ENCODE measurements at places on chromosomes 2 and 18.

DNA sequence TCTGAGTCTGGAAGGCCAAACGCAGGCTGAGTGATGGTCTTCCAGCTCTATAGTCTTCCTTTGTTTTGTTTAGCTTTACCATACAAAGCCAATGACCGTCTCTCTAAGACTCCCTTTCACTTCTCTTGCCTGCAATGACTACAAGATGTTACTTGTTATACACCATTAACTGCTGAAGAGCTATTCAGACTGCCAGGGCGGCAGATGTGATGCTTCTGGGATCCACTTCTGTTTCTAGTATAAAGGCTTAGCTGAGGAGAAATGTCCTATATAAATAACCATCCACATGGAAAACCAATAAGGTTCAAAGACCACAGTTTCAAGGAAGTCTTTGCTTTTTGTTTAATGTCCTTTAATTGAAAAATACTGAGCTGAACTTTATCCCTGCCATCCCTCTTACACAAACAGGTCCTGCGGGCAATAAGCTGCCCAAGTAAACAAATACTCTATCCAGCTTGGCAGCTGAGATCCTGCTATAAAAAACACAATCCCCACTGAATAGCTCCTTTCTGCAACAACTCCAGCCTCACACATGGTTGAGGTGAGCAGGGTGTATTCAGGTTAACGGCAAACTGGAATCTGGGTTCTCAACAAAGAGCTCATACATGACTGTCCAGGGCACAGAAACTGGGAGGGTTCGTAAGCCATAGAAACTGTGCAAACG is 124.6 kb downstream of the VIT start:
- DNase-seq, result peak; percentile 45

DNA sequence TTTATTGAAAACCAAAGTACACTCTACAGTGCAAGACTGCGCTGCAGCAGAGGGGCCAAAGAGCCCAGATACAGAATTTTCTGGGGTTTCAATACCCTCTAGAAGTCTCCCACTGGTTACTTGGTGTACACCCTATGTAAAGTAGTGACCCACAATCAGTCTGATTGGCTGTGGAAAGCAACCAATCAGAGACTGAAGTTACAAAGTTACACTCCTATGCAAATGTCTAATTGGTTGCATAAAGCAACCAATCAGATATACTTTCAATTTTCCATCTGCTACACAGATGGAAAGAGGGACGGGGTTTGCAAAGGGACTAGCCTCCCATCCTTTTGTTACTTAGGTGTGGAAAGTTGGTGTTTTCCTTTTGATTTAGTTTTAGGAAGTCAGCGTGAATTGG is 198.9 kb upstream of the SH3BP4 start:
- DNase-seq, result no peak

DNA sequence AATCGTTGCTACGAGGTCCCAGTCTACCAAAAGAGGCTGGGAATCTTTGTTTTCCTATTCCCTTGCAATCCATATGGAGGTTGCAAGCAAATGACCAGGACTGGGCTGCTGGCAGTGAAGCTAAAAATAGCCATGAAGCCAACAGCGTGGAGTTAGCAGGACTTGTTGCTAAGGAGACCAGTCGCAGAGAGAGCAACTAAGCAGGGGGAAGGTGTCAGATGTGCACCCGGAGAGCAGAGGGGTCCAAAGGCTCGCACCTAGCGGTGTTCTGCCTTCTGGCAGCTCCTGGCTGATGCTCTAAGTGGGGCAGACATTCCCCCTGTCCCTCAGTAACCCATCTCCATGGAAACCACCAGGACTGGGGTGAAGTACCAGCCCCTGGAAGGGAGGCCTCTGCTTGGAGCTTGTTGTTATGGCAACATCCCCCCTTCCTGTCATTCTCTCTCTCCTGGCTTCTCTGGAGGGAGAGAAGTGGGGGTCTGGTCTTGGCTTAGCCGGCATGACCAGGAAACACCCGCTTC is 84.6 kb downstream of the DNMT3A start:
- no peak for DNase-seq

DNA sequence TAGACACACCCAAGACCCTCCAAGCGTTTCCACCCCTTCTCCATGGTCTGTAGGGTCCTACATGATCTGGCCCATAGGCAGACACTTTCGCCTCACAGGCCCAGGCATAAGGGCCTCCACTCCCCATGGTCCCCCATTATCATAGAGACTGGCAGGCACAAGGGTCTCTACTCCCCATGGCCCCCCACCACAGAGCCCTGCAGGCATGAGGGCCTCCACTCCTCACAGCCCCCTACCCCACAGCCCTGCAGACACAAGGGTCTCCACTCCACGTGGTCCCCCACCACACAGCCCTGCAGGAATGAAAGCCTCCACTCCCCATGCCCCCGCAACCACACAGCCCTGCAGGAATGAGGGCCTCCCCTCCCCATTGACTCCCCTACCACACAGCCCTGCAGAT is 159.7 kb upstream of the AGAP1 start:
- DNase-seq, result no peak

- DNase-seq, result no peak
Observed at GRCh38 chr2:241458687-241459086, 49.7 kb downstream of the STK25 start.

DNA sequence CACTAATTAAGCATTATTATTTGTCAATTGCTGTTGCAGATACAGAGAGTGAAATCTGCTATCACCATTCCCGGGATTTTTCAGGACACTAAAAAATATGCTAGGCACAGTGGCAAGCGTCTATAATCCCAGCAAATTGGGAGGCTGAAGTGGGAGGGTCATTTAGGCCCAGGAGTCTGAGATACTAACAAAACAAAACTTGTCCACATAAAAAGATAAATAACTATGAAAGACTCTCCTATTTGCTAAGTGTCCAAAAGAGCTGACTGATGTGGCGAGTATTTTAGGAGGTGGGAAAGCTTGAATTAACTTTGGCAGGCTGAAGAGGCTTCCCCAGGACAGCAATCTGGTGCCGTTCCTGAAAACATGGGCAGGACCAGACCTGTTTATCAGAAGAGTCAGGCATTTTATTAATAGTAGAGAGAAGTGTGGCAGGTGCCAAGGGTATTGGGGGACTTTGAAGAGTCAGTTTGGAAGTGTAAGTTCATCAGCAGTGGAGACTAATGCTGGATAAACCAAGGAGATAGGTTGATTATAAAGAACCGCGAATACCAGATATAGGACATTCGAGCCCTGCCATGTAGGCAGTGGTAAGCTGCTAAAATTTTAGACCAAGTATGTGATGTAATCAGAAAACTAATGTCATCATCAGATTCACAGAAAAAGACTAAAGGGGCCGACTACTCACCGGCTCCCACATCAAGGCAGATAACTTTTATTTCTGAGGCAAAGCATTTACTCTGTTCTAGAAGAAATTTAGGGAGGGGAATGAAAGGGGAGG is 201.8 kb downstream of the EPHA4 start:
- no peak for DNase-seq

- peak; percentile 90 for DNase-seq
Observed at GRCh38 chr2:238240757-238241711, 1.2 kb upstream of the HES6 start.

GRCh38 chr2:173118395-173118794 is 42.7 kb downstream of the MAP3K20 start:
- no peak for DNase-seq

DNA sequence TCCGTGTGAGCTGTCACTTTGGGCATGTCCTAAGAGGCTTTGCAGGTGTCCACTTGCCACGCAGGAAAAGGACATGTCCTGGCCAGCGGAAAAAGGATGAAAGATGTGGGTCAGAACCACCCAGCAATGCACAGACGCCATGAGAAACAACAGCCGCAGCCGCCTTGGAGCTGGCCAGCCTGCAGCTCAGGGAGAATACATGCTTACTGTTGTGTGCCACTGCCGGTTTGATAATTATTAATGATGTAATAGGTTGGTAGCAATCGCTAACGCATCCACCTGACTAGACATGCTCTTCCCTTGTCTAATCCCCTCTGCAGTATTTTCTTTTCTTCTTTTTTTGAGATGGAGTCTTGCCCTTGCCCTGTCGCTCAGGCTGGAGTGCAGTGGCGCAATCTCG is 221.7 kb downstream of the HAUS1 start:
- DNase-seq, result no peak

DNA sequence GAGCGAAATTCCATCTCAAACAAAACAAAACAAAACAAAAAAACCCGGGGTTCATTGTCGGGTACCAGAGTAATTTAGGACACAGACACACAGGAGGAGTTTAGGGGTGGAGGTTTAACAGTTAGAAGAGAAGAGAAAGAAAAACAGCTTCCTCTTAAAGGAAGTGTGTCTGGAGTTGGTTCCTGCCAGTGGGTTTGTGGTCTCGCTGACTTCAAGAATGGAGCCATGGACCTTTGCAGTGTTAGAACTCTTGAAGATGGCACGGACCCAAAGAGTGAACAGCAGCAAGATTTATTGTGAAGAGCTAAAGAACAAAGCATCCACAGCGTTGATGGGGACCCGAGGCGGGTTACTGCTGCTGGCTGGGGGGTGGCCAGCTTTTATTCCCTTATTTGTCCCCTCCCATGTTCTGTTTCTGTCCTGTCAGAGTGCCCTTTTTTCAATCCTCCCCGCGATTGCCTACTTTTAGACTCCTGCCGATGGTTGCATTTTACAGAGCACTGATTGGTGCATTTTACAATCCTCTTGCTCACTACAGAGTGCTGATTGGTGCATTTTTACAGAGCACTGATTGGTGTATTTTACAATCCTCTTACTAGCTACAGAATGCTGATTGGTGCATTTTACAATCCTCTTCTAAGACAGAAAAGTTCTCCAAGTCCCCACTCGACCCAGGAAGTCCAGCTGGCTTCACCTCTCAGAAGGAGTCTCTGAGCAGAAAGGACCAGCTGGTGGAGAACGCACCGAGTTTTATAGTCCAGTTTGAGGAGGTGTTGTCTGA is 28.7 kb upstream of the ATP8B1 start:
- no peak for DNase-seq

GRCh38 chr18:59387687-59388565 is 28.9 kb upstream of the LMAN1 start:
- DNase-seq, result no peak

DNA sequence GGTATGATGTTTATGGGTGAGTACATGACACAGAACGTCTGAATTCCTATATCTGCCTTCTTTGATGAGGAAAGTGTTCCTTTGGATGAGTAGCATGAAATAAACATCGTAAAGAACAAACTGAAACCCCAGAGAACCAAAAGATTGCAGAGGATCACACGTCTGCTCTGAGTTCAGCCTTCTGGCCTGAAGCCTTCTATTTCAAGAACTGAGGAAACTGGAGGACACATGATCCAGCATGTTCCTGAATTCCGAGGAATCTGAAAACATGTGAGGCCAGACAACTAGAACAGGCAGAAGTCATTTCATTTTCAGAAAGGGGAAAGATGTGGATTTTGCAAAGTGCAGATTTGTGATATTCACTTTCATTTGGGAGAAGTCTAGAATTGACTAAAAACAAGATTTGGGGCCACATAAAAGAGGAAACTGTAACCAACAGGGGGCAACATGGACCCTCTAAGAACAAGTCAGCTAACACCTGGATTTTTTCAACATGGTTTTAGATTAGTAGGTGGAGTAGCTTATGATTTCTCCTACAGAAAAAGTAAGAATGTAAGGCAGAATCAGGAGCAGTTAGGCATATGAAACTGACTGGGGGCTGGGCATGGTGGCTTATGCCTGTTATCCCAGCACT is 8.3 kb downstream of the SULT6B1 start:
- DNase-seq, result no peak

- no peak for DNase-seq
Observed at GRCh38 chr2:30652271-30652915, 154.9 kb downstream of the CAPN13 start.

GRCh38 chr2:148933456-148933855 is 58.4 kb downstream of the KIF5C start:
- DNase-seq, result no peak

- no peak for DNase-seq
Observed at GRCh38 chr2:178238154-178238521, 43.8 kb downstream of the OSBPL6 start.

DNA sequence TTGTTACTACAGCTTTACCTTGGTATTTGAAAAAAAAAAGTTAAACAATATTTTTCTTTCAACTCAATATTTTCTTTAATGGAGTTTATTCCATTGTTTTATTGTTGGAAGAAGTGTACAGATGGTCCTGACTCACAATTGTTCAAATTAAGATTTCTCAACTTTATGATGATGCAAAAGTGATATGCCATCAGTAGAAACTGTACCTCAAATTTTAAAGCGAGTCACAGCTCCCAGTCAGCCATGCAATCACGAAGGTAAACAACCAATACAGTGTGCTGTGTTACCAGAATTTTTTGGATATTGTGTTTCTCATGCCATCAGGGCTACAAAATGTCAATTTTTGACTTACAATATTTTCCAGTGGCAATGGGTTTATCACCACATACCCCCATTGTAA is 54.0 kb upstream of the COL5A2 start:
- DNase-seq, result no peak

DNA sequence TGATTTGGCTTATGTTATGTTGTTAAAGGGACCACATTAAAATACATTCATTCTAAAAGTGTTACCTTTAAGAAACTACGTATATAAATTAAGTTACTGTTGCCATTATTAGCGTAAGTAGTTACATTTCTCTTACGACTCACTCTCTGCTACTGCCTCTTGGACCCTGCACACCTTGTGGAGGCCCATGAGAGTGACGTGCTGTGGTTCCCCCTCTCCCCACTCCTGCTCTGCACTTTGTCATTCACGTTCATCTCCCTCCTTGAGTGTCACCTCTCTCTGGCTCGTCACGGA is 830 bp upstream of the MERTK start:
- no peak for DNase-seq

- DNase-seq, result no peak
Observed at GRCh38 chr18:45657357-45658335, 42.4 kb downstream of the SLC14A2 start.

DNA sequence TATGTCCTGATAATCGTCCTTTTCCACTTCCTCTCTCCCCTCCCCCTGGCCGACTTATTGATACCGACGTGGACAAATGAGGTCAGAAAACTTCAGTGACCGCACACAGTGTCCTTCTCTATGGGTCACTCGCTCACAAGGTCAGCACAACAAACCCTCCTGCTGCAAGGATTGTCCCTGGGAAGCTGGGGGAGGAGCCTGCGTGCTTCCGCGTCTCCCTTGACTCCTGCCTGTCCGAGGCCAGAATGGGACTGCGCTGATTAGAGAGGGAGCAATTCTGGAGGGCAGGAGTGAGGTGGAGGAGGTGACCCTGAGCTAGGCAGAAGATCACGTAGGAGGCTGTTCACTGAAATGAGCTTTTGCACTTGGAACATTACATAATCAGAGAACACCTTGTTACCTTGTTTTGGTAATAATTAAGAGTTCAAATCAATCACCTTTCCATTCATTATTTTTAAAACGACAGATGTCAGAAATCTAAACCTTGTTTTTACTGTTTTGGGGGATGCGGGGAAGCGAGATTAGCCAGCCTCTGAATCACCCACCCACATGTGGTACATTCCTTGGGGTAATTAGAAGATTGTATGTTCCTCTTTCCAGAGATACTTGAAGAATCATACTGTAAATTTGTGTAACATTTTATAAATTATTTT is 70.6 kb downstream of the CTAGE1 start:
- no peak for DNase-seq

All from NCI-H2107 (cell line).